ENCODE measurements at places on chromosomes 4 and X. TPM values are rescaled to one million over a fixed set of nuclear protein-coding genes. Genes with fewer than 3 reads are reported as not detected.

The RNF150 gene
- 0.93 TPM for total RNA-seq

The GYPE gene
- total RNA-seq = 0.29 TPM

The ADH6 gene
- not detected for total RNA-seq

The TEX11 gene
- not detected for total RNA-seq

The FMR1NB gene
- total RNA-seq = not detected

The C4orf36 gene
- total RNA-seq = not detected

The ZCCHC18 gene
- 1.1 TPM for total RNA-seq

The SYN1 gene
- 0.88 TPM for total RNA-seq

The SPACA5B gene
- not detected for total RNA-seq

The SLIT2 gene
- total RNA-seq = 6.6 TPM

The ASB9 gene
- 10.6 TPM for total RNA-seq

The GAGE13 gene
- total RNA-seq = not detected

The STARD8 gene
- total RNA-seq = 12.7 TPM

The HDX gene
- 9.6 TPM for total RNA-seq

The MXRA5 gene
- 0.44 TPM for total RNA-seq

The AADAT gene
- total RNA-seq = 2.2 TPM

The PDZD4 gene
- 0.10 TPM for total RNA-seq

The ATP6AP1 gene
- 115 TPM for total RNA-seq

Measured in glomerular endothelial cell (primary cell).